ENCODE measurements at places on chromosomes 16 and 17.

DNA sequence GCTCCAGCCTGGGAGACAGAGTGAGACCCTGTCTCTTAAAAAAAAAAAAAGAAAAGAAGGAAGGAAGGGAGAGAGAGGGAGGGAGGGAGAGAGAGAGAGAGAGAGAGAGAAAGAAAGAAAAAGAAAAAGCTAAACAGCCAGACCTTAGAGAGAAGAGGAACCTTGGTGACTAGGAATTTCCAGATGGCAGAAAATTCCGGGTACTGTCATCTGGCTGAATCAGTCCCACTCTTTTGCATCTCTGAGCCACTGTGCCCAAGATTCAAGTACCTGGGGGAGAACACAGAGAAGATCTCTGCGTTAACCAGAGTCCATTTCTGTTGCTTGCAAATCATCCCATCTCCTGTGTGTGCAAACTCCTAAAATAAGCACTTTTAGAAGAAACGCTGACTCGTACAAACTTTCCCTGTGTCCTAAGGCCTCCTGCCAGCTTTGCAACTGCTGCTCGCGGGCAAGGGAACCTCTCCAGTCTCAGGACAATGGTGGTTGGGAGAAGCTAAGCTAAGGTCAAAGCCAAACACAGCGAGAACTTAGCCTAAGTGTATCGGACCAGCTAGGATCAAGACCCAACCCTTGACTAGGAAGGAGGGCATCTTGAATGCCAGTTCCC, 18.0 kb downstream of the BMERB1 start:
- DNase-seq: no peak

- DNase-seq: no peak
Measured at GRCh38 chr17:6704470-6705052, 8.6 kb downstream of the SLC13A5 start.

GRCh38 chr17:50918071-50918932, 52.1 kb upstream of the TOB1 start:
- DNase-seq: no peak

DNA sequence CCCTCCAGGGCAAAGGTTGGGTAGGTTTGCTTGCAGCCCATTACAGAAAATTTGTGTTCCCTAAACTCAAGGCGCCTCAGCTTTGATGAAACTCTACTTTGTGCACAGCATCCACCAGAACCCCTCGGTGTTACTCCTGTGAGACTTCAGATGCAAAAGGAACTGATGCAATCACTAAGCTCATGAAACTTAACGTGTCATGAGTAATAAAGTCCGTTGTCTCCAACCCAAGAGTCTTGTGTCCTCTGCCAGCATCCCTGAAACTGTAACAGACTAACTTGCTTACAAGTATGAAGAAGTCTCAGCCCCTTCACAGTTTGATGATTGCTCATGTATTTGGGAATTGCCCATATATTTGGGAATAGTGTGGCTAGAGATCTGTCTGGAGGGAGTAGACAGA, 74.8 kb upstream of the MARCHF10 start:
- DNase-seq: no peak

GRCh38 chr17:31696184-31696602, 162.9 kb downstream of the COPRS start:
- no peak for DNase-seq

DNA sequence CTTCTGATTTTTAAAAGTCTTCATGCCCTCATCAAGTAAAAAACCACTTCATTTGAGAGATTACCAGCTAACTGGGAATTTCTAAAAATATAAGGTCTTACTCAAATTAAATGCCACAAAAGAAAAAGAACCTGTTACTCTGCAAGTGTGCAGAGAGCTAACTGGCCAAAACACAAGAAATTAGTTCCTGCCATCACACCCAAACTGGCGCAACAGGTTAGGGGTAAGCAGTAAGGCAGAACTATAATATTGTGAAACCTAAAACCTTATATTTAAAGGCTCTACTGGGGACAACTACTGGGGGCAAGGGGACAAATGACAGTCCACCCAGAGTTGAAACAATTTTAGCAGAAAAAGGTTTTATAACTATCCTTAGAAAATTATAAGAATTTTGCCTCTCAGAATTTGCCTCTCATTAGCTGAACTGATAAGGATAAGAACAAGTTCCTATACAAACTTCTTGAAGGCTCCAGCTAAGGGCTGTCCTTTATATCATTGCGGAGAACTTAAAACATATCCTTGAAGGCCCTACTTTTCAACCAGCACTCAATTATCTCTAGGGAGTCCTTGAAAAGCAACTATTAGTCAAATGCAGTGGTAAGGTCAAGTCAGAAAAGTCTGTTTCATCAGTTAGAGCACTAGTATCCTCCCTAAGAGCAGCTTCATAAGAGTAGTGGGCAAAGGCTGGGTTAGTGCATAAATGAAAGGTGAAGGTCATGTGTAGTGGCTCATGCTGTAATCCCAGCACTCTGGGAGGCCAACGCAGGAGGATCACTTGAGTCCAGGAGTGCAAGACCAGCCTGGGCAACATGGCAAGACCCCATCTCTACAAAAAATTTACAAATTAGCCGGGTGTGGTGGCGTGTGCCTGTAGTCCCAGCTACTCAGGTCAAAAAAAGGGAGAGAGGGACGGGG, 31.5 kb downstream of the SMURF2 start:
- DNase-seq: no peak

DNA sequence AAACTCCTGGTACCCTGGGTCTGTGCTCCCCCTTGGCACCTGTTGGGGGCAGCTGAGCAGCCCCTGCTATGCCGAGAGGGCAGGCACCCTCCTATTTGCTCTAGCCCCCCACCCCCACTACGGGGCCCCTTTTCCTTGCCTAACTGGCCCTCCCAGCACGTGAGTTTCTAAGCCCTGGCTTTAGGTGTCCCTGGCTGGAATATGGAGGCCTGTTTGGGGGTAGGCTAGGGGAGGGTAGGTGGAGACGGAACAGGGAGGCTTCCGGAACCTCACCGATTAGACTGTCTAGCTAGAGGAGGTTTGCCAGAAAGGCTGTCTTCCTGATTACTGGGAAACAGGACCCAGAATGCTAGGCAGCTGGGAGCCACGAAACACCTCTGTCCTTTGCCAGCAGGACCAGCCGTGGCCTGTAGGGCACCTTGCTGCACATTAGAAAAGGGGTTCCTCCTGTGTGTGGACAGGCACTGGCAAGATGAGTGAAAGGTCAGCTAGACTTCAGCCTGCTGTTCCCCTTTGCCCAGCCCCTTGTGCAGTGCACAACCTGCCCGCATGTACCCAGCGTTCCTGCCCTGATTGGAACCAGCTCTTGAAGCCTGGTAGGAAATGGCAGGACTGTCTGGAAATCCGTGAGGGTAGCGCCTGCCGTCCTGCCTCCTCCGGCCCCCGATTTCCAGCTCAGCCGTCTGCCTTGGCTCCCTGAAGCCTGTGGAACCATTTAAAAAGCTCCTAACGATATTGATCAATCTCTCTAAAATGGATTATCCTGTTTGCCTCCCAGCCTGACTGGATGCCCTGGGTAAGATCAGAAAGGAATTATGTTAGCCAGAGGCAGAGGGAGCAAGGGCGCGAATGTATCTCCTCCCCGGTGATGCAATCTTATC, 83.4 kb upstream of the GSE1 start:
- DNase-seq: no peak

DNA sequence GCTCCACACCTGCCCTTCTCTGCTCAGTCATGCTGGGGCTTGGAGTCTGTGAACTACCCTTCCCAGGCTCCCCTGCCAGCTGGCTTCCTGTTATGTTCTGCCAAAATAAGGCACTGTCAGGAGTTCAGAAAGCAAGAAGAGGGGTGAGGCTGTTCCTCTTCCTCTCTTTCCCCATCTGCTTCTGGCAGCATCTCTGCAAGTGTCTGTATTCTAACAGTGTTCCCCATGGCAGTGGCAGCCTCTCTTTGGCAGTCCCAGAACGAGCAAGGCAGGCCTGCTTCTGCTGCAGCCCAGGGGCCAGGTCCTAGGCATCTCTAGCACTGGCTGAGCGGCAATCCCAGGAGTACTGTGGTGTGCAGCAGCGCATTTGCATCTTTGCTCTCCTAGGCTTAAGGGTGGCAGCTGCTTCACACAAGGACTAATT, 219.1 kb downstream of the STX8 start:
- DNase-seq: no peak

DNA sequence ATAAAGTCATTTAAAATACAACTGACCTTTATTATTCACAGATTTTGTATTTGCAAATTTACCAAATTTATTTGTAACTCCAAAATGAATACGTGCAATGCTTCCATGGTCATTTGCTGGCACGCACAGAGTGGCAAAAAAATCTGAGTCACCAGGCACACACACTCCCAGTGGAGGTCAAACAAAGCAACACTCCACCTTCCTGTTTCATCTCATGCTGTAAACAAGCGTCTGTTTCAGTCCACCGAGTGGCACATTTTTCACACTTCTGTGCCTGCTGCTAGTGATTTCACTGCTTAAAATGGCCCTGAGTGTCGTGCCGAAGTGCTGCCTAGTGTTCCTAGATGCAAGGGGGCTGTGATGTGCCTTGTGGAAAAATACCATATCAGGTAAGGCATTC, 17.8 kb upstream of the ITGAE start:
- DNase-seq: no peak

Data from stimulated activated CD8-positive, alpha-beta memory T cell treated with anti-CD3 and anti-CD28 coated beads, Interleukin-4, amount 100 ng/mL, for 4 hours (primary cell).